CD4-positive, alpha-beta T cell treated with Interleukin-1 beta for 1 hour (primary cell): ENCODE measurements at places on chromosomes 3 and 15.

DNA sequence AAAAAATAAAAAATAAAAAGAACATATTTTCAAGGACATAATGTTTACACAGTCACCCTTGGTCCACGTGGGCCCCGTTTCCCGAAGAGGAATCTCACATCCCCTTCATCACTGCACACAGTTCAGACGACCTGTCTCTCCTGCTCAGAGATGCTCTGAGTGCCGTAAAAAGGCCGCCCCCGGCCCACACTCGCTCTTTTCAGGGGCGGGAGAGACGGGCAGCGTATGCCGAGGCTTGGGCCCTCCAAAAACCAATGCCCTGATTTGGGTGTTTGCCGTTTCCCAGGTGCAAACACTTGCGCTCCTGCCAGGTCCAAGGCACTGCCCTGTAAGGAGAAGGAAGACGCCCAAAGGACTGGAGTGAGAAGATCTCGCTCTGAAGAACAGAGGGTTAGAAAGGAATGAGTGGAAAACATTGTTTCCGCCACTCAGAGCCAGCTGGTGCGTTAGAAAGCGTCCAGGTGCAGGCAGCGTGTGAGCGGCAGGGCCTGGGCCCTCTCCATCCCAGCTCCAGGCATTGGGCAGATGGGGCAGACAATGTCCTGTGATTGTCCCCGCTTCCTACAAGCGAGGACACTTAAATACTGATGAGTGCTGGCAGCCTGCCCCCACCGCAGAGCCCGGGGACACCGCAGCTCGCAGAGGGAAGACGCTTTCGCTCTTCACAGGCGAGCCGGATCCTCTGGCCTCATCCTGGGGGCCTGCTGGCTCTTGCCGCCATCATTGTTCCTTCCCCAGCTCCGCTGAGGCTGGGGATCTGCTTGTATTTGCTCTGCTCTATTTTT is 53.2 kb downstream of the NIPA2 start:
- DNase-seq = no peak

GRCh38 chr3:38003371-38003816 is 12.8 kb downstream of the VILL start:
- peak; percentile 65 for DNase-seq

DNA sequence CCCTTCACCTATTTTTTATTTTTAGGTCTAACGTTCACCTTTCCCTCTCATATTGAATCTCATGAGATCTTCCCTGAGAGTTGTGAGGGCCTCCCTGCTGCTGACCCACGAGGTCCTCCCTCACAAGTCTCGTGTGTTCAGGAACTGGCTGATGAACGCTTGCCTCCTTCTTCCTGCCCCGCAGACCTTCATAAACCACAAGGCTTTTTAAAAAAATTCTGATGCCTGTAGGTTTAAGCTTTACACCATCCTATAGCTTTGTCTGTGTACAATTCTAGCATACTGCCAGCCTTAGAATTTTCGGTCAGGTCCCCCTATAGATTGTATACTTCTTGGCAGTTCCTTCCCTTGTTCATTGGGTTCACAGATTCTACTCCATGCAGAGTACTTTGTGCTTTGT is 50.5 kb downstream of the CHST2 start:
- no peak for DNase-seq

DNA sequence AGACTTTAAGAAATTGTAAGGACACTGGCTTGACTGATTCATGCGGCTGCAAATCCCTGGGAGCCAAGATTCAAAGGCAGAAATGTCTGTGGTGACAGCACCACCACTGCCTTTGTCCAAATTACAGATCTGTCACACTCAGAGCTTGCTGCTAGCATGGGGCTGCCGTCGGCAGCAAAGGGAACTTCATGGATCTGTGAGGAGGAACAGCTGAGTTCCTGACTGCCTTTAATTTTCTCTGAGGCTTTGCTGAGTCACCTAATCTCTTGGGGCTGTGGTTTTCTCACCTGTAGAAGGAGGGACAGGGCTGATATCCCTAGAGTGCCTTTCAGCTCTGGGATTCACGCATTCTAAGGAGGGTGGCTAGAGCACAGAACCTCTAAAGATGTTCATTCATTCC is 4.1 kb upstream of the PAK6 start:
- DNase-seq = no peak

DNA sequence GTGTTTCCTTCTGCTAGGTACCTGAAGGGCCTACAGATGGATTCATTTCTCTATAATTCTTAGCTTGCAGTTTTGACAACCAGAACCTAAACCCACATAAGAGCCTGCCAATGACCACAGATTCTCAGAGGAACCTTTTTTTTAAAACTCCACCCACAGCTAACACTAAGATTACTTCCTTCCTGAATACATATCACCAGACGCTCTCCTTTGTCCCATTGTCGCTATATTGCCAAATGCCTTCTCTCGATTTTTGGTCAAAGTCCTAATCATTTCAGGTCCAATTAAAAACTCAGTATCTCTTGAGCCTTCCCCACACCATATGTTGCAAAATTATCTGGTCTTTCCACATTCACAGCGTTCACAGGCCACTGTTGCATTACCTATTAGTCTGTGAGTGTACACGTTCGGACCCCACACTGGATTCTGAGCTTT is 12.4 kb downstream of the ZNF710 start:
- DNase-seq = no peak

DNA sequence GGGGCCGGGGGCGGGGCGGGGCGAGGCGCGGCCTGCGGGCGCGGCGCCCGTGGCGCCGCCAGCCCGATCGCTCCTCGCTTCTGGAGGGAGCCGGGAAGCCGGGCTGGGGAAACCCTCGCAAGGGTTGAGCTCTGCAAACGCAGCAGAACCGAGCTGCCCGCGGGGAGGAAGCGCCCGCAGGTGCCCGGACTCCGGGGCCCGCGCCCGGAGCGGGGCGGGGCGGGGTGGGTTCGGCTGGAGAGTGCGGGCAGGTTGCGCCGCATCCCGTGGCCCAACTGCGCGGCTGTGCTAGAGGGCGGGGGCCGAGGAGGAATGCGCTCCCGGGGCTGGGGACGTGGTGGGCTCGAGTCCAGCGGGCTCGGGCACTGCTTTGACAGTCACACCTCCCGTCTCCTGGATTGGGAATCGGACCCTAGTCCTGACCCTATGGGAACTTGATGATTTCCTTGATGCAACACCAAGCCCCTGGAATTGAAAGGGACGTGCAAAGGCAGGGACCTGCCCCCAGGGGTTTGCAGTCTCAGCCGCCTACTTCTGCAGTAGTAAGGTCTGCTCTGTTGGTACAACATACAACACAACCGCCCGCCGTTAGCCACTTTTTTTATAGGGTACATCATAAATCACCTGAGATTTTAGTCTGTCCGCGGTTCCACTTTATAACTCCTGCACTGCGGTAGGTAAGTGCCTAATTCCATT is 34.3 kb downstream of the ZBTB38 start:
- peak; percentile 56 for DNase-seq

- DNase-seq = no peak
Observed at GRCh38 chr15:79164465-79164864, 73.9 kb upstream of the RASGRF1 start.

GRCh38 chr3:114022145-114022802 is 34.1 kb downstream of the CCDC191 start:
- DNase-seq = no peak
